NCI-H460 (cell line): ENCODE measurements at places on chromosomes 7 and 10. TPM values are rescaled to one million over a fixed set of nuclear protein-coding genes. Genes with fewer than 3 reads are reported as not detected.

DNA sequence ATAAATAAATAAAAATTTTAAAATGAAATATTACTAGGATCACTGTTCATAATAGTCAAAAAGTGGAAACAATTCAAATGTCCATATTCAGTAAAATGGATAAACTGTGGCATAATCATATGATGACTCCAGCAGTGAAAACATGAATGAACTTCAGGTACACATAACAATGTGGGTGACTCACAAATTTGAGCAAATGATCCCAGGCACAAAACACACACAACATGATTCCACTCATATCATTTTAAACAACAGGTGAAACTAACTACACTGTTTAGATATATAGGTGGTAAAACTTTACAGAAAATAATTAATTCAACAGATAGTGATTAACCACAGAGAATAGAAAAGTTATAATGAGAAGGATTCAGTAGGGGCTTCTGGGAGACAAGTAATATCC is 14.7 kb upstream of the SAMD8 start:
- no peak for DNase-seq

- DNase-seq = no peak
Observed at GRCh38 chr7:111053035-111053434, 37.9 kb upstream of the LRRN3 start.

- no peak for DNase-seq
Observed at GRCh38 chr10:117646718-117647117, 104.2 kb downstream of the EMX2 start.

Gene CYP2C9
- not detected in 2 replicates for total RNA-seq

Gene VWDE
- total RNA-seq = 3.1 and 4.0 TPM in 2 replicates

Gene NEUROD6
- total RNA-seq = not detected in 2 replicates
